ENCODE measurements at places on chromosomes 2 and 18. TPM values are rescaled to one million over a fixed set of nuclear protein-coding genes. Genes with fewer than 3 reads are reported as not detected.
A peak's percentile ranks its signal among the peaks of the same experiment; 100 is the strongest.

Gene CLASP1
- 20.8 TPM for total RNA-seq

Gene MEIS1
- 7.4 TPM for total RNA-seq

Gene TET3
- 1.6 TPM for total RNA-seq

Gene ALK
- not detected for total RNA-seq

- no peak for DNase-seq
These were observed 3.3 kb downstream of the INPP5D start for GRCh38 chr2:233063269-233063975.

DNA sequence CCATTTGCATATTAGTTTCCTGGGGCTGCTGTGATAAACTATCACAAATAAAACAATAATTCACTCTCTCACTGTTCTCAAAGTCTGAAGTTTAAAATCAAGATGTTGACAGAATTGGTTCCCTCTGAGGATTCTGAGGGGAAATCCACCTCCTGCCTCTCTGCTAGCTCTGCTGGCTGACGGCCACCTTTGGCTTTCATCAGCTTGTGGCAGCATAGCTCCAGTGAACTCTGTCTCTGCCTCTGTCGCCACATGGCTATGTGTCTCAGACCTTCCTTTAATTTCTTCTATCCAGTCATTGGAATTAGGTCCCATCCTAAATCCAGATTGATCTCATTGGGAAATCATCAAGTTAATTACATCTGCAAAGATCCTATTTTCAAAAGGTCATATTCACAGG lies 38.9 kb upstream of the TRIM43 start:
- DNase-seq: peak; percentile 53

Gene SAG
- not detected for total RNA-seq

Gene KCNG2
- not detected for total RNA-seq

Data from MG63 (cell line).